ENCODE measurements at places on chromosomes 16 and 17.

DNA sequence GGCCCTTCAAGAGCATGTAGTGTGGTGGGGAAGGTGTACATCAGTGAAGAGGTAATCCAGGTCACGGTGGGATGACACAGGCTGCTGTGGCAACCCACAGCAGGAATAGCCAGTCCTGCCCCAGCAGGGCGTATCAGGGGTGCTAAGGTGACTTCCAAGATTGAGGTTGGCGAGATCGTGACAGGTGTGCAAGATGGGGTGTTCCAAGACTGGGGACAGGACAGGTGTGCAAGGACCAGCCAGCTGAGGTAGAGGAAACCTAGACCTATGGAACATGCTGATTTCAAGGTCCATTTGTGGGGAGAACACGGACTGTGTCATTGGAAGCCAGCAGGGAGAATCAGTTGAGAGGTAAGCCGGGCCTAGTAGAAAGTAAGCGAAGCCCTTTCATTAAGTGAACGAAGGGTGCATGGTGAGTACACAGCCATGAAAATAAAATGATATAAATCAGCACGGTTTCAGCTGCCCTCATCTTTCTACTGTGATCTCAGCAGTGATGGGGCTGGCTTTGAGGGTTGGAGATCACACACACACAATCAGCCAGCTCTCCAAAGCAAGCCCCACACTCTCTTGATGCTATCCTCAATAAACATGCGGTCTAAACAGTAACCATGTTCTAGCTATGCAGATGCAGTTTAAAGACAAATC, 497.0 kb downstream of the WWOX start:
- no peak for DNase-seq

- no peak for DNase-seq
Measured at GRCh38 chr17:22337467-22337866, 645.1 kb downstream of the KCNJ18 start.

- DNase-seq = no peak
Measured at GRCh38 chr17:66044083-66044482, 147.8 kb downstream of the CEP112 start.

GRCh38 chr17:72715906-72716572, 376.4 kb downstream of the SLC39A11 start:
- DNase-seq = no peak

GRCh38 chr17:39607851-39608130, at the start of gene NEUROD2:
Gene NEUROD2, minus strand, starts transcription at chr17:39607920. Its CDS starts 1,321 bp downstream, at chr17:39606599.
- no peak for DNase-seq

DNA sequence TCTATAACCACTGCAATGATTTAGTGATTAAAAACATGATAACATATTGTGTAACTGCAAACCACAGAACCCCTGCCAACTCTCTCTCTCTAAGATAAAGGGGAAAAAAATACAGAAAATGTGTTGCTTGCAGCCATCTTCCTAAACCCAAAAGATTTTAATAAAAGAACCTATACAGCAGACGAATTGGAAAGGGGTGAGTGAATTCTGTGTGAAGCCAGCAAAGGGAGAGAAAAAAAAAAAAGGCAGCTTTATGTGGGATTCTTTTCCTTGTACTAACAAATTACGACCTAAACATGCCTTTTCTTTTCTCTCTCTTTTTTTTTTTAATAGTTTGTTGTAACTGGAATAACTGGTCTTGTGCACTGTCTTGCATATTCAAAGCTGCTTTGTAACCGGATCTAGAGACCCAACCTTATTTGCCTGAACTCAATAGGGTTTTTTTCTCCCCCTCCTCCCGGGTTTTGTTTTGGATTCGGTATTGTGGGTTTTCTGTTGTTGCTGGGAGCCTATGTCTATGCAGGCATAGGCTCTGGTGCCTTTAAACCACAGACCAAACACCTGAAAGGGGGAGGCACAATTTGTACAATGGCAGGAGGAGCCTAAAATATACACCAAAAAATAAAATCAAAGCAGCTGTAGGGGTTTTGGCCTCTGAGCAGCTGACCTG, 7.0 kb upstream of the ZFHX3 start:
- DNase-seq = no peak

GRCh38 chr17:79691931-79692330, 38.8 kb upstream of the ENPP7 start:
- DNase-seq = peak; percentile 71

- no peak for DNase-seq
Measured at GRCh38 chr17:58677194-58677880, 14.5 kb downstream of the TEX14 start.

DNA sequence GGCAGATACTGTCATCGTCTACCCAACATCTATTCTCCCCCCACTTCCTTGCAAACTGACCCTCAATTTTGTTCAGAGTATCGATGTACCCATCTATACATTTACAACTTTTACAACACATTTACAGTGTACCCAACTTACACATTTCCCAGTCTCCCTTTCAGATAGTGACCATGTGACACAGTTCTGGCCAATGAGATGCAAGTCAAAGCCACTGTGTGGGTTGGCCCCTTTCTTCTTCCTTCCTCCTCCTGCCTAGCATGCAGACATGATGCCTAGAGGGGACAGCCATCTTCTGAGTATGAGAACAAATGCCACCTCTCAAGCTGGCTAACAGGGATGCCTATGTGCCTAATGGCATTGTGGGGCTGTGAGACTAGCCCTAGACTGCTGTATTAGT, 11.3 kb upstream of the NFAT5 start:
- DNase-seq = no peak

DNA sequence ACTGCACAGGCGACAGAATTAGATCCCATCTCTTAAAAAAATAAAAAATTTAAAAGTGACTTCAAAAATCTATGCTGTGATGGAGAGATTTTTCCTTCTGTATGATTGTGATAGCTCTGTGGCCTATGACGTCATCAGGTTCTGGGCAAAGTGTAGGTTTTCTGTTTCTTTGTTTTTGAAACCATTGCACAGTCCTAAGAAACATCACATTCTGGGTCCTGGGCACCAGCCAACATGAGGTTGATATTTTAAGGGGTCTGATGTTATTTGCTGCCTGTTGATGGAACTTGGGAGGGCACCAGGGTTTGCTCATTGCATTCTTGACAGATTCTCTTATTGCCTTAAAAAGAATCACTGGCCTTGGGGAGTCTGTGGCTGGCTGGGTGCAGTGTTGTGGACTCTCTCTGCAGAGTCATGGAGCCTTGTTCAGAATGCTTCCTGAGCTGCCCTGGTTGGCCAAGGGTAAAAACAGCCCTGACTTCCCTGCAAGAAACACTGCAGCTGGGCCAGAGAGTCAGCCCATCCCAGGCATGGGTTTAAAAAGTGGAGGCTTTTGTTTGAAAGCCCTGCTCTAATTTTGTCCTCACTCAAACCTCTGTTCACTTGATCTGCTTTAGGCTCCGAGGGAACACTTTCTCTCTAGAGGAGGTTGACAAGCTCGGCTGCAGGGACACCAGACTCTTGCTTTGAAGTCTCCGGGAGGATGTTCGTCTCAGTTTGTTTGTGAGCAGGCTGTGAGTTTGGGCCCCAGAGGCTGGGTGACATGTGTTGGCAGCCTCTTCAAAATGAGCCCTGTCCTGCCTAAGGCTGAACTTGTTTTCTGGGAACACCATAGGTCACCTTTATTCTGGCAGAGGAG, 10.5 kb upstream of the CYLD start:
- no peak for DNase-seq

GRCh38 chr16:12685806-12686205, 117.9 kb downstream of the CPPED1 start:
- DNase-seq = no peak

DNA sequence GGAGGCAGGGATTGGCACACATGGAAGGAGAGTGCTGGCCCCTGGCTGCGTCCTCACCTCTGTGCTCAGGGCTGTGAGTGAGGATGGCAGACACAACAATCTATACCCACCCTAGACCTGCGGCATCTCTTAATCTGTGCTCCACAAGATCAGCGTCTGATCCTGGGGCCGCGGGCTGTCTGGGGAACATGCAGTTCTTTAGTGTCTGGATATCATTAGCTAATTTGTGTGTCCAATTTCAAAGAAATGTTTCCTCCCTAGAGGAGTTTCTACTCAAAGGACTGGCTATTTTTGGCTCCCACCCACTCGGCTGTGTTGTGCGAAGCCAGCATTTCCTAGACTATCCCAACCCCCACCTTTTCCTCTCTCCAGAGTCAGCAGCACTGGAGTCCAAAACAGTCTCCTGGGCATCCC, 93.8 kb downstream of the GRIN2A start:
- no peak for DNase-seq

GRCh38 chr16:86894029-86894567, 315.7 kb downstream of the FOXL1 start:
- no peak for DNase-seq

- no peak for DNase-seq
Measured at GRCh38 chr16:85838381-85838780, 38.9 kb downstream of the COX4I1 start.

GRCh38 chr17:47692137-47692894, 1.6 kb upstream of the TBKBP1 start:
- no peak for DNase-seq

DNA sequence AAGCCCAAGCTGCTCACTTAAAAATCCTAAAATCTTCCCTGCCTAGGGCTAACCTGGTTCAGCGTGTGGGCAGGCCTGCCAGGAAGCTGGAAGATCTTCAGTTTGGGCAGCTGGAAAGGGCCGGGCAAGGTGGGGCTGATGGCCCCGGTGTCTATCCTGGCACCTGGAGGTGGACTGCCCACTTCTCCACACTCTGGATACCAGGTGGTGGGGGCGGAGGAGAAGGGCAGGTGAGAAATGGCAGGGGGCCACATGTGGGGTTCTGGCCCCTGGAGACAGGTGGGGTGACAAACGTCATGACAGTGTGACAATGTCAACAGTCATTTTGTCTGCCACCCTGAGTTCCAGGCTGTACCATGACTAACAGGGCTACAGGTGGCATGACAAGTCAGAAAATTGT, 78.5 kb upstream of the C16orf82 start:
- no peak for DNase-seq

GRCh38 chr17:78705071-78705470, 77.0 kb downstream of the CYTH1 start:
- no peak for DNase-seq

DNA sequence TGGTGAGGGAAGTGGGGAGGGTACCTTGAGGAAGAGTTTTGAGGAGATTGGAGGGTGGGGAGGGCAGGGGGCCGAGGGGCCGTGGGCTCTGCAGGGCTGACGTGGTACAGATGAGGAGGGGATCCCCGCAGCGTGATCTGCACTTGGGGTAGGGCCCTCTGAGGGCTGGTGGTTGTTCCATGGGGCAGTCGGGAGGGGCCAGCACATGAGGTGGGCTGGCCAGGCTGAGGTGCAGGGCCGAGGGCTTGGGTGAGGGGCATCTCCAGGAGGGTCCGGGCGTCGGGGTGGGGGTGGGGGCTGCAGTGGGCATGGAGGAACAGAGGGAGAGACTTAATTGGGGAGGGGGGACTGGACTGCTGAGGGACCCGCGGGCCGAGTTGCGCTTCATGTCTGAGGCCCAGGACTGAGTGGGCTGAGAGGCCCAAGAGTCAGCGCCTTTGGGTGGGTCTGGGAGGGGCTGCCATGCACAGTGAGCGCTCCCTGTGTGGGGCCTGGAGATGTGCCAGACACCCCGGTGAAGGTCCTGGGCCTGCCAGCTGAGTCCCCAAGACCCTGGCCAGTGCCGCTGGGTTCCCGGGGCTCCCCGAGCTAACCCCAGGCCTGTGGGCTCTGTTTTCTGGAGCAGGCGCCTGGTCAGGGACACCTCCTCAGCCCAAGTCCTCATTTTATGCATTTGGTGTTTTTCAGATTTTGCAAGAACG, 13.3 kb downstream of the PRSS27 start:
- DNase-seq = no peak

GRCh38 chr16:46717692-46718091, 28.2 kb downstream of the ORC6 start:
- no peak for DNase-seq

DNA sequence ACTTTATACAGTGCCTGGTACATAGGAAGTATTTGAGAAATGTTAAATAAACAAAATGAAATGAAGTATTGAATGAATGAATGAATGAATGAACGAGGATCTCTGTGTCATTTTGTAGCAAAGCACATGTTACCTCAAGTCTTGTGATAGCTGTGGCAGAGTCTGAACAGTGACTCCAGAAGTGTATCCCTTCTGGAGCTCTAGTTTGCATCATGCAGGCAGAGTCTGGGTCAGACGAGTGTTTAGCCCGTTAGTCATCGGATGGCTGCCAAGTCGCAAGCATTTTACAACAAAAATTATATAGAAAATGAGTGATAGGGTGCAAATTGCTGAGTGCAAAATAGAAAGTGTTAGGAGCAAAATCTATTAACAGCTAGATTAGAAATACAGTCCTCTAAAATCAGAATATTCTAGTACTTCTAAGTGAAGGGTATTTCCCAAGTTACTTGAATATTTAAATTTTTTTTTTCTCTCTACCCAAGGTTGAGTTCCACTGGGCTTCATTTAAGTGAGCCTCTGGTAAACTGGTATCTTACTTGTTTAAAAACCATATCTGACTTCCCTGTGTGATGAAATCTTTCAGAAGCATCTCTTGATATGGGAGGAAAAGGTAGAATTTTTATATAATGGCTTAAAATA, 113.3 kb downstream of the FTO start:
- DNase-seq = no peak

GRCh38 chr17:65453204-65453931, 108.1 kb downstream of the AXIN2 start:
- no peak for DNase-seq

DNA sequence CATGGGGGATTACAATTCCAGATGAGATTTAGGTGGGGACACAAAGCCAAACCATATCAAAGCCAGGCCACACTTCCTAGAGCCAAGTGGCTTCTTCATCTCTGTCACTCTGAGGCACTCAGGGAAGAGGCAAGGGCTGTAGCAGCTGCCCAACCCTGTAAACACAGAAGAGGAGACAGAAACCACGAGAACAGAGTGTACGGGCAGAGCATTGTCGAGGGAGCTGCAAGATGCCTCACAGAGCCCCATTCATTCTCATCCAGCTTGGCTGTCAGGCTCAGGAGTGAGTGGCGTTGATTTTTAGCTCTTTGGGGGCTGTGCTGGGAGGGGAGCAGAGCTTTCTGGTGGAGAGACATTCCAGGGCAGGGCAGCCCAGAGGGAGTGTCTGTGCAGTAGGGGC, 117.2 kb upstream of the SALL1 start:
- no peak for DNase-seq

GRCh38 chr16:67922740-67923139, 8.9 kb downstream of the CTRL start:
- no peak for DNase-seq

DNA sequence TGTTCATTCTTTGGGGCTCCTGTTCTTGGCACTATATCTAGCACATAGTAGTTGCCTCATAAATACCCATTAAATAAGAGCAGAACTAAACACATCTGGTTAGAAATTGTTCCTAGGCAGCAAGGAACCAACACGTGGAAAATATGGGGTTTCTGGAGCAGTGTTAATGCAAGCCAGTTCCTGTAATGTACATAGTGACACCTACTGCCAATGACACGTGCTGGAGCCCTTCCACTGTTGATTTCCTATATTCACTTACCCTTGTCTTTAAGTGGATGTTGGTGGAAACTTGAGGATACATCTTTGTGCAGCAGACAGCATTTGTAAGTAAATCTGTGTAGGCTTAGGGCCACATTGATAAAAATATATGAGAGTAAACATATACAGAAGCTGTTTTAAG, 1.6 kb upstream of the IRF8 start:
- DNase-seq = no peak
